ENCODE measurements at places on chromosomes 7 and 10.

GRCh38 chr7:1238931-1239802 lies 6.5 kb downstream of the UNCX start:
- no peak for DNase-seq

GRCh38 chr10:79943871-79944270 lies 5.0 kb downstream of the SFTPD start:
- no peak for DNase-seq

DNA sequence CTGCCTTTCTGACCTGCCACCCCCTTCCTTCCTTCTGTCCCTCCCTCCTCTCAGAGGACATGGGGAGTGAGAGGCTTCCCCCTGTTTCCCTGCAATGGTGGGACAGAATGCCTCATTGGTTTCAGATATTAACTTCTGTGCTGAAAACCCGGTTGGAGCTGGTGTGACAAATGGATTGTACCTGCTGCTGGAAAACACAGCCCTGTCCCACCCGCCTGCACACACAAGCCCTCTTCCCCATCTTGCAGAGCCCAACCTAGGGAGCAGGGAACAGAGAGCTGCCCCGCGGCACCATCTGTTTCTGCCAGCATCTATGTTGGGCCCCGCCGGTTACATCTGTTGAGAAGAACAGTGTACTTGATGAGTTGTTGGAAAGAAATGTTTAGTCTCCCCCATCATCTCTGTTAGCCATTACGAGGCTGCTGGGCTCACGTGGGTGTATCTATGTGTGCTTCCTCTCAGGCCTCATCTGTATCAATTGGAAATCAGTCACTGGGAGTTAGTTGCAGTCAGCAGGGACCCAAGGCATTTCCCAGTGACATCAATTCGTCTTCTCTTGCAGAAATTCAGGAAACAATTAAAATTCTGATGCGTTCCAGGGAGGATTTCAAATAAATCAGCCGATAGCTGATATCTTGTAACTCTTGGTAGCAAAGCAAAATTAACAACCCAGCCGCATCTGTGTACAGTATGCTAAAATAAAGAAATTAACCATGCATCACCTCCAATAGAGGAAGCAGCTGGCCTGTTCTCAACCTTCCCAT lies 725.6 kb upstream of the GALNT17 start:
- no peak for DNase-seq

GRCh38 chr10:20596065-20596755 lies 300.9 kb downstream of the NEBL start:
- no peak for DNase-seq

DNA sequence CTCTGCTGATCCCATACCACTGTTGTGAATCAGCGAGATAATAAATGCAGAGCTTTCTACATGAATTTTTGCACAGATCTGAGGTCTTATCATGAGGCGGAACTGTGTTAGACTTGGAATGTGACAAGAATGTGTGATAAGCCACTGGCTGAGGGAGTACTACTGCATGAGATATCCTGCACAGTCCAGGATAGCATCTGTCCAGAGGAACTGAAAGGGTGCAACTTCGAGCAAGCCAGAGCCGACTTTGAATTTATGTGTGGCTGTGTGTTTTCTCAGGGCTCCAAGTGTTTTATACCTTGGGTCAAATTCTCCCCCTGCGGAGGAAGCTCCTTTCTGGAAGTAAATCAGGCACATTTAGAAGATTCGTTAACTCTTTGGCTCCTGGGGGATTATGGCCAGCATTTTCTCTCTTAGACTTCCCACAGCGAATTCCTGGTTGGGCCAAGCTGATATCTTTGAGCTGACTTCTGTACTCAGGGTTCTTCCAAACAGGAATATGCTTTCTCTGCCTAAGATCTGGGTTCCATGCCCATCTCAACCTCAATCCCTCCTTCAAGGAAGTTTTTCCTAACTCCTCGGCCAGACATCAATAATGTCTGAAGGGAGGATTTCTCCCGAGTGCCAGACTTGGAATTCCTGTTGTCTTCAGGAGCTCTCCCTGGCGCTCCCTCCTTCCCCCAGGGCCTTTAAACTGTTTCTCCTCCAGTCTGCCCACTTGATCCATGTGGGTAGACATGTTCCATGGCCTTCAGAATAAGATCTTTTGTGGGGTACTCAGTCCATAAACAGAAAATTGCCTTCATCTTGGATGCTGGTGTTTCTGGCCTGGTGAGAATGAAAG lies 2.5 kb upstream of the MEST start:
- no peak for DNase-seq

DNA sequence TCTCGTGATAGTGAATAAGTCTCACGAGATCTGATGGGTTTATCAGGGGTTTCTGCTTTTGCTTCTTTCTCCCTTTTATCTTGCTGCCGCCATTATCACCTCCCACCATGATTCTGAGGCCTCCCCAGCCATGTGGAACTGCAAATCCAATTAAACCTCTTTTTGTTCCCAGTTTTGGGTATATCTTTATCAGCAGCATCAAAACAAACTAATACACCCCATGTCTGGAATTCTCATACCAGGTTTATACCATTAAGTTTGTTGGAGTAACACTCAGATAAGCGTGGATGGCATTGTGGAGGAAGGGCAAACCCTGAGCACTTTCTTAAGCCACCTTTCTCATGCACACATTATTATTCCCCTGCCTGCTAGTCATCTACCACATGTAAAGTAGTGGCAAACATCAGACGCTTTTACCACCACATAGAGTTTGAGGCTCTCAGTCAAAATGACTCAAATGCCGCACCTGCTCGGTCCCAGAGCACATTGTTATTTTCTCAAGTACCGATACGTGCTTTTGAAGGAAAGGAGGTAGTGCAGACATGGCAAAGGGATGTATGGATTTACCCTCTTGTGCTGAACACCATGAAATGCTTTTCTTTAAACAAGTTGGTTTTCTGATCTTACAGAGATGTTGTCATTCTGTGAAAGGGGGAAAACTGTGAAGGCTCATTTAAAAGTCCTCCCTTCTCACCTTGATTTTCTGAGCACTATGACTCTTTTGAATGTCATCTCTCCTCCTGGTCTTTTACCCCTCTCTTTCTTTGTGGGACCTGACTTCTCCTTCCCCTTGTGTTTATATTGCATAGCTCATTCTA lies 429.7 kb downstream of the EXOC4 start:
- DNase-seq = no peak

DNA sequence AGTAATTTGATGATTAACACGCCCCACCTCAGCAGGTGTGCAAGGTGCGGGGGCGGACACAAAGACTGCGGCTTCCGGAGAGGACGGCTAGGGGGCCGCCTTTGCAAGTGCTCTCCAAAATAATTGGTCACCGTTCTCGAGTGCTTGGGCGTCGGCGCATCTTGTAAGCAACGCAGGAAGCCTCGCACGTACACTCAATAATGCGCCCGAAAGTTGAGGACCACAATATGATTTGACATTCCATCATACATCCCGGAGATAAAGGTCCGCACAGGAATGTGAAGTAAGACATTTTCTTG lies 114.7 kb downstream of the EBF3 start:
- no peak for DNase-seq

DNA sequence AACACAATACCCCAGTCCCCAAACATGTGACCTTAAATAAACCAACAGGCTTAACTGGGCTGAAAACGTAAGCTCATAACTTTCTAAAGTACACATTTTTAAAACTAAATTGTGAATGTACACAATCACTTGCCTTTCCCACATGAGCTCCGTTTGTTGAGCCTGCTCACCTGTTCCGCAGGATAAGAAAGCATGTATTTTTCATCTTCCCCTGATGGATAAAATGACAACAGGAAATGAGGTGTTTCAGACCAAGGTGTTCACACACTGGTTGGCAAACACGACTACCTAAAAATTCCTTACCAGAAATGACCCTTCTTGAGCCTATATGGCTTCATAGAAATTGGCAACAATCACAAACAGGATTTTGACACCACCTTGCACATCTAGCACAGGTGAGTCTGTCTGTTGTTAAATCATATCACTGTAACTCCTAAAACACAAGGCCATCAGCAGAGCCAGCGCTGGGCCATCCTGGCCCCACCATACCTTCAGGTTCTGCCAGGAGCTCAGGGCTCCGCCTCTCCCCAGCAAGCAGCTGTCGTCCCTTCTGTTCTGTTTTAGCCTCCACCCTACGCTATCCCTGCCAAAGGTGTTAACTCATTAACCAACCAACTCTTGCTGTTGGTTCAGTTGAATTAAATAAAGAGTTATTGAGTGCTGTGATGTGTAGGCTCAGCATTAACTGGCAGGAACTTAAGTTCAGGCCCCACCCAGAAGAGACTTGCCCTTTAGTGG lies 73.6 kb upstream of the RNF32 start:
- DNase-seq = no peak

DNA sequence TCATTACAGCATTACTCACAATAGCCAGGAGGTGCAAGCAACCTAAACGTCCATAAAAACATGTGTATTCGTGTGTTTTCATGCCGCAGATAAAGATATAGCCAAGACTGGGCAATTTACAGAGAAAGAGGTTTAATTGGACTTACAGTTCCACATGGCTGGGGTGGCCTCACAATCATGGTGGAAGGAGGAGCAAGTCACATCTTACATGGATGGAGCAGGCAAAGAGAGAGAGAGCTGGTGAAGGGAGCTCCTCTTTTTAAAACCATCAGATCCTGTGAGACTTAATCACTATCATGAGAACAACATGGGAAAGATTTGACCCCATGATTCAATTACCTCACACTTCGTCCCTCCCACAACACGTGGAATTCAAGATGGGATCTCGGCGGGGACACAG lies 33.0 kb downstream of the PDLIM1 start:
- DNase-seq = no peak

- no peak for DNase-seq
Observed at GRCh38 chr7:84112771-84113170, 81.8 kb downstream of the SEMA3A start.

DNA sequence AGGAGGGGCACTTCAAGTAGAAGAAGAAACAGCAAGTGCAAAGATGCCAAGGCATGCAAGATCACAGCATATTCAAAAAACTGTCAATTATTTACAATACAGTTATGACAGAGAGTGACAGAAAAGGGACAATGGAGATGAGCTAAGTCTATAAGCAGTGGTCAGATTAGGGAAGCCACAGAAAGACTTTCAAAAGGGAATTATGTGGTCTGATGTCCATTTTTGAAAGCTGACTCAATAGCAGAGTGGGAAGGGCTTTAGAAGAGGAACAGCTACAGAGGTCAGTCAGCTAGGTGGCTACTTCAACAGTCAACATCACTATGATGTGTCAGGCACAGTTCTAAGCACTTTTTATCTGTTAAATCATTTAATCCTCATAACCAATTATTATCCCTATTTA lies 45.2 kb upstream of the SPOCK2 start:
- peak; percentile 75 for DNase-seq

GRCh38 chr7:95971716-95972115 lies 199.4 kb downstream of the DYNC1I1 start:
- no peak for DNase-seq

DNA sequence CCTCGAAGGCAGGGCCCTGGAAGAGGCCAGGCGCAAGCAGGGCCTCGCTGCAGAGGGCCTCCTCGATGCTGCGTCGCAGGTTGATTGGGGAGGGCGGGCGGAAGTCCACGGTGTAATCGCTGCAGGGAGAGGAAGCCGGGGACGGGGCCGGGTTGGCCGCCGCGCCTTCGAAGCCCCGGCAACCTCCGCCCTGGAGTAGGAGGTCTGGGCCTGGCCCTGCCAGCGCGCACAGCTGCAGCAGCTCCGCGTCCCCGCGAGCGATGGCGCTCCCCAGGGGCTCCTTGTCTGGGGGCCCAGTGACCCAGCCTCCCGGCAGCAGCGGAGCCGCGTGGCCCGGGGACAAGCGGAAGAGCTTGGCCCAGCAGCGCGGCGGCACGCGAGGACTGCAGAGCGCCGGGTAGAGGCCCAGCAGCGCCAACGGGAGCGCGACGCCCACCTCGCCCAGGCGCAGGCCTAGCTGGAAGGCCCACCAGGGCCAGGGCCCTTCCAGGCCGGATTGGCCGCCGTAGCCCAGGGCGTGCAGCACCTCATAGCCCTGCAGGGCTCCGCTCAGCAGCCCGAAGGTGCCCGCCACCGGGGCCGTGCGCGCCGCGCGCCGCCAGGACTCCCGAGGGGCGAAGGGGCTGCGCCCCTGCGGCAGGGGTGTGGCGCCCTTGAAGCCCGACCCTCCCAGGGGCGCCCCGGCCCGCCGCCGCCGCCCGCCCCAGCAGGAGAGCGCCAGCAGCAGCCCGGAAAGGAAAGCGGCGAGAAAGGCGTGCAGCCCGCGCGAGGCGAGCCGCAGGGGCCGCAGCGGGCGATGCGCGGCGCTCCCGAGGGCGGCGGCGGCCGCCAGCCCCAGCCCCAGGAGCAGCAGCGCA lies 7.8 kb upstream of the RBM28 start:
- DNase-seq = no peak

- no peak for DNase-seq
Observed at GRCh38 chr10:7817984-7818294, 366 bp upstream of the TAF3 start.

GRCh38 chr10:123007558-123008354 lies 839 bp downstream of the IKZF5 start:
- peak; percentile 68 for DNase-seq

DNA sequence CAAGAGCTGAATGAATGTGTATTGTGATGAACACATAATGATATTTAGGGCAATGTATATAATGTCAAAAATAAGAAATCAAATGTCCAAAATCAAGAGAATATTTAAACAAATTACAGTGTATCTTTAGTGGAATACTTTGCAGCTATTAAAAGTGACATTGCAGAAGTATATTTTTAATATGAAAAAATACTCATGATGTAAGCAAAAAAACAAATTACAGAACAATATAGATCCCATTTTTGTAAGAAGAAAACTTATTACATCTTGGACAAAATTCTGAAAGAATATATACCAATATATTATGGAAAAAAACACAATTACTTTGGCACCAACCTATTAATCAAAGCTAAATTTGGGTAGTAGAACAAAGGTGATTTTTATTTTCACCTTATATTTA lies 308.2 kb upstream of the NEBL start:
- DNase-seq = no peak

DNA sequence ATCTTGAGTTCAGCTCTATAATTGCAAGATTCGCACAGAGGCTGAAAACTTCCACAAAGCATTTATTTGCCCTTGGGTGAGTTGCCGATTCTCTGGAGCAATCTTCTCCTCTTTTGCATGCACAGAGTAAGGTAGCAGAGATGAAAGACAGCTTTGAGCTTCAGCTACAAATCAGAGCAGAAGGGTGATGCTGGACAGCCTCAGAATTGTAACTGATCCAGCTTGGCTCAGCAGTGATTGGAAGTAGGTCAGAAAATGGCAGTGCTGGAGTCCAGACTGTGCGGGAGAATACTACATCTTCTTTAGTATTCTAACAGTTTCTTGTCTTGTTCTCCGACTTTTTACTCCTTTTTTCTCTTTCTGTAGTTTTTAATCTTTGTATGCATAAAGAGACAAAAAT lies 55.4 kb upstream of the CDC14C start:
- DNase-seq = no peak

GRCh38 chr7:36565792-36566356 lies 158.4 kb downstream of the AOAH start:
- DNase-seq = no peak

- DNase-seq = no peak
Observed at GRCh38 chr10:76640806-76641205, 996.8 kb downstream of the KCNMA1 start.

- no peak for DNase-seq
Observed at GRCh38 chr10:46226232-46226631, 60.6 kb upstream of the ANTXRL start.

GRCh38 chr7:123367484-123368122 lies 166.8 kb downstream of the IQUB start:
- peak; percentile 64 for DNase-seq

Data from ACHN (cell line).